ENCODE measurements at places on chromosomes 3 and 15. TPM values are rescaled to one million over a fixed set of nuclear protein-coding genes. Genes with fewer than 3 reads are reported as not detected.

The NRROS gene
- 2.5 TPM for total RNA-seq

- no peak for DNase-seq
Observed at GRCh38 chr15:60325905-60326304, 71.9 kb downstream of the ANXA2 start.

- DNase-seq: no peak
Observed at GRCh38 chr3:154123906-154124305, 2.7 kb downstream of the ARHGEF26 start.

- no peak for DNase-seq
Observed at GRCh38 chr3:5201536-5201935, 14.0 kb downstream of the EDEM1 start.

The PLSCR5 gene
- not detected for total RNA-seq

The TLR9 gene
- total RNA-seq: not detected

The GRK7 gene
- not detected for total RNA-seq

The INSYN1 gene
- 1.5 TPM for total RNA-seq

DNA sequence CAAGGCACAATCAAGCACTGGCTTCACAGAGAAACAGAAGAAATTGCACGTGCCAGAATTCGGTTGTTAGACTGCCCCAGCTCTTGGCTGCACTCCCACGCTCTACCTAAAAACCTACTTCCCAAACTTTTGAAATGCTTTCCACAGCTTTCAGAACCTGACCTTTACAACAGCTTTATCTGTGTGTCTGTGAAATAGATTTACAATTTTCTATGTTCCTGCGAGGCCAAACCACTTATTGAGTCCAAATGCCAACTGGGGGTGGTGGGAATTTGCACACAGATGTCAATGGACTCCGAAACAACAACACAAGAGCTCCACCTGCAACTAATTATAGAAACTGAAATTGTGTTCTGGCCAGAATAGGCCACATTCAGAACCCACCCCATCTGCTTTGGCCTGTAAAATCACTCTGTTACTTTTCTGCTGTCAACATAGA lies 44.6 kb downstream of the ERC2 start:
- DNase-seq: no peak

All from transverse colon (tissue), 4 donors.